ENCODE measurements at places on chromosomes 7 and 10.

- no peak for DNase-seq
These were observed 75.4 kb downstream of the FGFR2 start for GRCh38 chr10:121522831-121523230.

DNA sequence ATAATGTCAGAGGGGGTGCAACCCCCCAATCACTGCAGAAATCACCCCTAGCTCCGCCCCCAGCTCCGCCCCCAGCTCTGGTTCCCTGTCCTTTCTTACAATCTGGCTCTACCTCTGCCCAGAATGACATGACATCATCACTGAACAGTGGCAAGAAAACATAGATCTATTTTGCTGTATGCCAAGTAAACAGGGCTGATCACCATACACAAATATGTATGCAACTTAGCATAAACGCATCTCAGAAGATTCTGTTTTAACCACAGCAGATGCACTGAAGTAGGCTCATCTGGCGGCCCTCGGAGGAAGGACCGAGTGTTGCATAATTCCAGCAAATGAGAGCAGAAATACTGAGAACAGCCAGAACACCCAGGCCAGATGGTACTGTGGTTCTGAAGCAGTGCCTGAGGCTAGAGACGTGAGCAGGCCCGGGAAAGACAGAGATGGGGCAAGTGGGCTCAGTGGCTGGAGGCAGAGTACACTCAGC lies 293.3 kb upstream of the KLF14 start:
- no peak for DNase-seq

DNA sequence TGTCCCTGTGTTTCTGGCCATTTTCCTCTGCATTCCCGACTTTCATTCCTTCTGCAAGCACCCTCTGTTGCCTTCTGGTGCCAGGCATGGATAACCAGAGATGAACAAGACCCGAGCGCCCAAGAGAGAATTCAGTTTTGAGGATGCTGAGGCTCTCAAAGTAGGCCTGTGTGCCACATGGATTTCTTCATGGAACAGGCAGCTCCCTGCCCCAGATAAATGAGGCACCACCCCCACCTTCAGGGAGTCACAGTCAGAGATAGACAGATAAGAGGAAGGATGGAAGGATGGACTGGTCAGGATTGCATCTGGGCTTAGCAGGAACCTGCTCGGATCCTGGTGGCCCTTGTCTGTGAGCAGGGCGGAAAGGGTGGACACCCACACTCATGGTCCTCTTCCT lies 49.4 kb downstream of the ADCYAP1R1 start:
- no peak for DNase-seq

DNA sequence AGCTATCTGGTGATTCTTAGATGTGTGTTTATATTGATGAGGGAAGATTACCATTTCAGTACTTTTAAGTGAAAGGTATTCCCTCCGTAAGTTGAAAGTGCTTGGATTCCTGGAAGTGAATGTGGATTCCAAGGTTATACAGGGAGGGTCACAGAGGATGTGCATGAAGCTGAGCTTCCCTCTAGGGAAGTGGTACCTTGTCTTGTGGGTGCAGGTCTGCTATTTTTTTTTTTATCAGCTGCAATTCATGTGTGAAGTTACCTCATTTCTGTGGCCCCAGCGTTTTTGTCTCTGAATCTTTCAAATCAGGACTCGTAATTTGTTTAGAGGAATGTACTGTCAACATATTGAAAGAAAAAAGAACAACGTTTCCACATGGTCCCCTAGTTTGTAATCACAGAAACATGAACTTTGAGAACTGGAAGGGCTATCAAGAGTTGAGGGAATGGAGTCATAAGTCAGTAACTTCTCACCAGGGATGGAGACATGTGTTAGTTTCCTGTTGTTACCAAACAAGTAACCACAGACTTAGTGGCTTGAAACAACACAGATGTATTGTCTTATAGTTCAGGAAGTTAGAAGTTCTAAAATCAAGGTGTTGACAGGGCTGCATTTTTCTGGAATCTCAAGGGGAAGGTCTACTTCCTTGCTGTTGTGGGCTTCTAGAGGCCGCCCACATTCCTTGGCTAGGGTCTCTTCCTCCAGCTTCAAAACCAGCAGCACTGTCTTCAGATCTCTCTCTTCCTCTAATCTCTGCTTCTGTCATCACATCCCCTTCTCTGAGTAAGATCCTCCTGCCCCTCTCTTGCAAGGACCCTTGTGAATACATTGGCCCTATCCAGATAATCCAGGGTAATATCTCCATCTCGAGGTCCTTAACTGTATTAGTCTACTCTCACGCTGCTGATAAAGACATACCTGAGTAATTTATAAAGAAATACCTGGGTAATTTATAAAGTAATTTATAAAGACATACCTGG lies 64.4 kb downstream of the RAB18 start:
- no peak for DNase-seq

DNA sequence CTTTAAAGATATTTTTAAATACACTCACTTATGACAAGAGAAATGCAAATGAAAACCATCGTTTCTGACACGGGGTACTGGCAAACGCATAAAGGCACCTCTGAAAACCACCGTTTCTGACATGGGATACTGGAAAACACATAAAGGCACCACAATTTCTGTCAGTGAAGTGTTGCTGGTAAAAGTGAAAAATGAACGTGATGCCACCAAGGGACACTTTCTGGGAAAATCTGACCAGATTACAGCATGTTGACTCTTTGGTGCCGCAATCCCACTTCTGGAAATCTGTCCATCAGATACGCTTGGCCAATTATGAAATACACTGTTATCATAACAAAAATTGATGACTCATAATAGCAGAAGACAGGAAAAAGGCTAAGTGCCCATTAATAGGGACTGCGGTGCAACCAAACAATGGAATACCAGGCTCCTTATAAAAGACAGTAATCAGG lies 131.7 kb downstream of the ZMYND11 start:
- no peak for DNase-seq

DNA sequence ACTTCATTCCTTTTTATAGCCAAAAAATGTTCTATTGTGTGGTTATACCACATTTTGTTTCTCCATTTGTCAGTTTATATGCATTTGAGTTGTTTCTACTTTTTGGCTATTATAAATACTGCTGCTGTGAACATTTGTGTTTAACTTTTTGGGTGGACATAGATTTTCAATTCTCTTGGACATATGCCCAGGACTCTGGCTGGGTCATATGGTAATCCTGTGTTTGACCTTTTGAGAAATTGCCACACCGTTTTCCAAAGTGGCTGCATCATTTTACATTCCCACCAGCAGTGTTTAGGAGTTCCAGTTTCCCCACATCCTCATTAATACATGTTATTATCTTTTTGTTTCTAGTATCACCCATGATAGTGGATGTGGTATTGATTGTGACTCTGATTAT lies 39.4 kb downstream of the CSGALNACT2 start:
- DNase-seq = no peak

DNA sequence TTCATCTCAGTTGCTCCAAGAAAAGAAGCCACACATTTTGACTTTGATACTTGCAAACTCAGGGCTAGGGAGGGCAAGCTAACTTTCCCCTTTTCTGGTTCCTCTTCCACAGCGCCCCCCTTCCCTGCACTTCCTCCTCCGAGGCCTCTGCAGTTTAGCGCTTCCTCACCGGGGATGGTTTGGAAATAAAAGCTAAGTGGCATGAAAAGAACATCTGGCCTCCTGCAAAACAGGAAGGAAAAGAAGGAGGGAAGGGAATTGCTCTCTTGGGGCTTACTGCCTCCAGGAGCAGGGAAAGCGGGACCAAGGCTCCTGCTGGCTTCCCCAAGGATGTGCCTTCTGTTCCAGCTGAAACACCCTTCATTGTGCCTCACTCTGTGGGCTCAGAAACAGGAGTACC lies 42.3 kb downstream of the PRKCQ start:
- DNase-seq = no peak

GRCh38 chr7:140670343-140670935 lies 2.3 kb upstream of the ADCK2 start:
- no peak for DNase-seq
